Tongue (tissue), 3 donors: ENCODE measurements at places on chromosomes 5 and 9. TPM values are rescaled to one million over a fixed set of nuclear protein-coding genes. Genes with fewer than 3 reads are reported as not detected.

Gene TMCO6
- 17.8 TPM for total RNA-seq

Gene SFXN1
- total RNA-seq: 38.5 TPM

Gene SLC25A2
- not detected for total RNA-seq

Gene SPINK5
- total RNA-seq: 31.5 TPM

Gene IRGM
- total RNA-seq: not detected
